ENCODE measurements at places on chromosomes 12 and 14.
A peak's percentile ranks its signal among the peaks of the same experiment; 100 is the strongest.

GRCh38 chr14:76753541-76754198 lies 7.6 kb upstream of the VASH1 start:
- no peak for DNase-seq

DNA sequence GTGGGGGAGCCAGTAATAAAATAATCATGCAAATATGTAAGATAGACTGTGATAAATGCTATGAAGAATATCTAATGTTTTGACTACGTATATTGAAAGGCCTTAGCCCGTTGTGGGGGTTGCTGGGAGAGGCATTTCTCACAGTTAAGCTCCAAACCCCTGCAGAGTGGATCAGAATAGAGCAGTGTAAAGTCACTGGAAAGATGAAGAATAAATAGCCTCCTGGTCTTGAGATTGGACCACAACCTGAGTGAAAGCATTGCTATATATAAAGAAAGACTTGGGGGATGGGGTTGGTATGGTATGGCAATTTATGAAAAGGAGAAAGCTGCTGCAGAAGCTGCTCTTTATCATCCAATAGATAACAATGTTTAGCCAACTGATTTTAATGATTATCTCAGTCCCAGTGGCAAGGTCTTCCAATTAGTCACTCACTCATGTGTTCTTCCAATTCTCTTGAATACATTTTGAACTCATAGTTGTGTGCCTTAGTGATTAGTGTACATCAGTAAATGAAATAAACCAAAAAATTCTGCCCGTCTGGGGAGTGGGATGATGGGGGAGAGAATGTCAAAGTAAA lies 10.2 kb downstream of the PLEKHA5 start:
- DNase-seq: no peak

DNA sequence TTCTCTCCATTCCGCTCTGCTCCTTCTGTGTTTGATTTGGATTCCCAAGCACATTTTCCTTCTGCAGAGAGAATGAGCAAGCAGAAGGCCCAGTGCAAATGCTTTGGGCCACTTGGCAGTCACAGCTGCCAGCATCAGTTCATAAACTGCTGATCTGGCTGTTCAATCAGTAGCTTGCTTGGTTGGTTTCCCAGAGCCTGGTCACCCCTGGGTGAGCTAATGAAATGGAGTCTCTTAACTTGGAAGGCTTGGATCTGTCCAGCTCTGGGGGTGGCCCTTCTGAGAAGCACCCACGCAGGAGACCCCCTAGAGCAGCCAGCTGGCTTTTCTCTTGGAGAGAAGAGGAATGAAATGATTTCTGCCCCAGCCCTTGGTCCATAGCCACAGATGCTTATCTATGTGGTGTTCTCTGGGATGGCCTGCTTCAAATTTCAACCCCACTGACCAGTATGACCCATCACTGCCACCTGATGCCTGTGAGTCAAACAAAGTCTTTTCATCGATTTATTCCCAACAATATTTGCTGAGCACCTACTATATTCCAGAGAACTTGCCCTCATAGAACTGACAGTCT lies 30.3 kb downstream of the FAIM2 start:
- DNase-seq: no peak

GRCh38 chr14:95562892-95563685 lies 28.2 kb downstream of the GLRX5 start:
- no peak for DNase-seq

GRCh38 chr14:25537846-25538455 lies 488.0 kb upstream of the STXBP6 start:
- DNase-seq: no peak

DNA sequence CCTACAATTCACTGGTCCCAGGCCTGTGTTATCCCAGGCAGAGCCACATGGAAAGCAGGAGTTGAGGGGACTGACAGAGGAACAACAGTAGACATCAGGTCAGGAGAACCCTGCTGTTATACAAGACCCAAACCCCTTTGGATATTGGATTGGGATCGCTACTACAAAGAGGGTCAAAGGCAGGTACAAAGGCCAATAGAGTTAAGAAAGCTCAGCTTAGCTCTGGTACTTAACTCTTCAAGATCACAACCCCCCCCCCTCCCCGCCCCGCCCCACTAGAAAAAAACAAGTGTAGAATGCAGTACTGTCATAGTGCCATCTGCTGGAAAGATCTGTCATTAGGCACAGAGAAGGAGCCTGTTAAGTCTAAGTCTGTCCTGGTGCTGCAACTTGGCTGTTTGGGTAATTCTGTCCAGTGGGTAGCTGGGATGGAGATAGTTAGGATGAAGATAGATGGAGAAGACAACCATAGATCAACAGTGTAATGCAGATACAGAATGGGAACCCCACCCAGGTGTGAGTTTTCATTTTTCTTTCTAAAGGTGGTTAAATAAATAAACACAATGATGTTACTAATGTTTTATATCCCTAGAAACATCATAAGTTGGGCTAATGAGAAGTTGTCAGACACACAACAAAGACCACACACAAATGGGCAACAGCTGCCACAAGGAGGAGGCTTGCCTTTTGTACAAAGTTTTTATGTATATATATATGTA lies 17.2 kb downstream of the REM2 start:
- no peak for DNase-seq

- no peak for DNase-seq
Measured at GRCh38 chr14:55845963-55846825, 266.2 kb downstream of the KTN1 start.

GRCh38 chr12:1907652-1908611 lies 10.5 kb downstream of the CACNA2D4 start:
- peak; percentile 19 for DNase-seq

DNA sequence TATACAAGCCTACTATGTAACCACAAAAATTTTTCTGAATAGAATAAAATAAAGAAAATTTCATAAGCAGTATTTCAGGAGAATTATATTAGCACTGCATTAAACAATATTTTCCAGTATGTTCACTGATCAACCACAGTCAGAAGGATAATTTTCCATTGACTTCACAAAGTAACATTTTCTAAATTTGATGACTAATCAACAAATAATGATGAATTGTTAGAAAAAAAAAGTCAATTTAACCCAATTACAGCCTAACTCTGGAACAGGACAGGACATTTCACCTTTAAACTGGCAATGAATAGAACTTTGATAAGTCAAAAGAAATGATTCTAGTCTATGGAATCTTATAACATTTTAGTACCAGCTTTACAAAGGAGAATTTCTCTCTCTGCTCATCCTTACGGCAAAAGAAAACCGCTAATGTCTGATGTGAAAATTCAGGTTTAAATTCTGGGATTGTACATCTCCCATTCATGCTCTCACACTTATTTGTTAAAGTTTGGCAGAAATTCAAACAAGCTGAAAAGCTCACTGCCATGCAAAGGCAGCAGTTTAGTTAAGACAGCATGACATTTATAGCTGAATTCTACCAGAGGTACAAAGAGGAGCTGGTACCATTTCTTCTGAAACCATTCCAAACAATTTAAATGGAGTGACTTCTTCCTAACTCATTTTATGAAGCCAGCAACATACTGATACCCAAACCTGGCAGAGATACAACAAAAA lies 84.5 kb downstream of the MDGA2 start:
- DNase-seq: no peak

DNA sequence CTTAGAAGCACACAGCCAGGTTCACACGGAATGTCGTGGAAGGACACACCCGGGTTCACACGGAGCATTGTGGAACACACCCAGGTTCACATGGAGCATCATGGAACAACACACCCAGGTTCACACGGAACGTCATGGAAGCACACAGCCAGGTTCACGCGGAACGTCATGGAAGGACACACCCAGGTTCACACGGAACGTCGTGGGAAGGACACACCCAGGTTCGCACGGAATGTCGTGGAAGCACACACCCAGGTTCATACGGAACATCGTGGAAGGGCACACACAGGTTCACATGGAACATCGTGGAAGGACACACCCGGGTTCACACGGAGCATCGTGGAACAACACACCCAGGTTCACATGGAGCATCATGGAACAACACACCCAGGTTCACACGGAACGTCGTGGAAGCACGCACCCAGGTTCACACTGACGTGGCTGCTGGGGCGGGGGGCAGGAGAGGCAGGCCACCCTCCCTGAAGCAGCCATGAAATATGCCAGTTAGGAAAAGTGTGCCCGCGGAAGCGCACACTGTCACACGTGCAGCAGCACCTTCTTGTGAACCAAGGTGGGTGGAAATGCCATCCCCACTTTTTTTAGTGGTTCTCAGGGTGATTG lies 86.4 kb downstream of the EP400 start:
- DNase-seq: no peak

DNA sequence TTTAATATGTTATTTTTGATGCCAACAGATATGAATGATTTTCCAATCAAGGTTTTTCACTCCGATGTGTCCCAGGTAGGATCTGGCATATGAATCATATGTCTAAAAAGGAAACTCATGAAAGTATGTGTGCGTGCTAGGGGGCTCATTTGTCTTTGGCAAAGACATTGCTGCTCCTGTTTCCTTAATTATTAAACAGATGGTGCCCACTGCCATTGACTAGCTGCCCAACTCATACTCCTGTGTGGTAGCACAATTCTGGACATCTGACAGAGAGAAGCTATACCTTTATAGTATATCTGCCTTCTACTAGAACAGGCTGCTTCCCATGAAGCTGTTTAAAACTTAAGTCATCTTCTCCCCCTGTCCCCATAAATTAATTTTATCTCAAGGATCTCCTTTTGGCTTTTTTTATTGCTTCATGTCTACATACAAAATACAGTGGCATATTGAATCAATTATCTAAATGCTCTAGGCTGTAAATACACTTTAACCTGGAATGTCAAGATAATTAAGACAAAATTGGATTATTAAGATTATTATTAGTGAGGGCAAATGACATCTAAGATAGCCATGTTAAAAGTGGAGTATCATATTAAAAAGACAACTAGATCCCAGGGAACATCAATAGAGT lies 1.4 kb upstream of the PDE3A start:
- DNase-seq: no peak

- no peak for DNase-seq
Measured at GRCh38 chr12:64534672-64535199, 75.6 kb upstream of the RASSF3 start.

GRCh38 chr14:67396381-67396970 lies 15.5 kb downstream of the PLEK2 start:
- no peak for DNase-seq

GRCh38 chr12:43882578-43883178 lies 46.8 kb downstream of the TMEM117 start:
- DNase-seq: no peak

DNA sequence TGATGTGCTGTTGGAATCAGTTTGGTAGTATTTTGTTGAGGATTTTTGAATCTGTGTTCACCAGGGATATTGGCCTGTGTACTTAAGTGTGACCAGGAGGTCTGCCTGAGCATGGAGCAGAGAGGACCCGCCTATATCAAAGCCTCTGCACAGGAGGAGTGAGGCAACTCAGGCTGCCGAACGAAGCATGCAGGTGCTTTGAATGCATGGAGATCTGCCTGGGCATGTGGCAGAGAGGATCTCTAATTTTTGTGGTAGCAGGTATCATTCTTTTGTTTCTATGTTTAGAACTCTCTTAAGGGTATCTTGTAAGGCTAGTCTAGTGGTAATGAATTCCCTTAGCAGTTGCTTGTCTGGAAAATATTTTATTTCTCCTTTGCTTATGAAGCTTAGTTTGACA lies 26.9 kb downstream of the RAB3IP start:
- DNase-seq: no peak

- no peak for DNase-seq
Measured at GRCh38 chr12:102050660-102051430, 10.9 kb downstream of the WASHC3 start.

DNA sequence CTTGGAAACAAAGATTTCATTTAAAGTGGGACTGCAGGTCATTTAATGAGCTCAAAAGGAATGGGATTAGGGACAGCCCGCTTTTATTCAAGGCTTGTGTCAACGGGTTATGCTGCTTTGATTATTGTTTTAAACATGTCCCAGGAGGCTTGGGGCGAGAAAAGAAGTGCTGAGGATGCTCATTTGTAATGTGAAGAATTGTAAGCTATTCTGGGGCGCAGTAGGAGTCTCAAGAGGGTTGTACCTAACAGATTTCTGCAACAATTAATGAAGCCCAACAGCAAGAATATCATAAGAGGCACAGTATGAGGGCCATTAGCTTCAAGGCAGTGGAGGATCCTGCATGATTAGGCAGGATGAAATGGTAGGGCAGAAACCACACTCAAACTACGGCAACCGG lies 122.5 kb downstream of the KTN1 start:
- no peak for DNase-seq

- no peak for DNase-seq
Measured at GRCh38 chr14:67505254-67505653, 16.7 kb upstream of the TMEM229B start.

DNA sequence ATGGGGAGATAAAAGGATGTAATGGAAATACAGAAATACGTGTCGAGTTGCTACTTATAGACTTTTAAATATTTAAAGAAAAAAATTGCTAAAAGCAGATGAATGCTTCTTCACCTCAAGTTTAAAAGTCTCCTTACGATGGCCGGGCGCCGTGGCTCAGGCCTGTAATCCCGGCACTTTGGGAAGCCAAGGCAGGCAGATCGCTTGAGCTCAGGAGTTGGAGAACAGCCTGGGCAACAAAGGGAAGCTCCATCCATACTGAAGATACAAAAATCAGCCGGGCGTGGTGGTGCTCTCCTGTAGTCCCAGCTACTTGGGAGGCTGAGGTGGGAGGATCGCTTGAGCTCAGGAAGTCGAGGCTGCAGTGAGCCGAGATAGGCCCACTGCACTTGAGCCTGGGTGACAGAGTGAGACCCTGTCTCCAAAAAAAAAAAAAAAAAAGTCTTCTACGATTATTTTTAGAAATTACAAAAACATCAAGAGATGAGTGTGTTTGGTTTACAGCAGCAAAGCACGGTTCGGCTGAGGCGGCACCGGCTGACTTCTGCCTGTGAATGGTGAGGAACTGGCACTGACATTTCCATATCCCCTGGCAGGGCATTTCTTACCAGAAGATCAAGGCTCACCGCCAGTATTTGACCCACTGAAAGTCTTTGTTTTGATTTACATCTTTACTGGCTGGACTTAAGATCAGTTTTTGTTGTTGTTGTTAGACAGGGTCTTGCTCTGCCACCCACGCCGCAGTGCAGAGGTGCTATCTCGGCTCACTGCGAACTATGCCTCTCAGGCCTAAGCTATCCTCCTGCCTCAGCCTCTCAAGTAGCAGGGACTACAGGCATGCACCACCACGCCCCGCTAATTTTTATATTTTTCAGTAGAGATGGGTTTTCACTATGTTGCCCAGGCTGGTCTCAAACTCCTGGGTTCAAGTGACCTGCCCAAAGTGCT lies 3.9 kb upstream of the MTA1 start:
- no peak for DNase-seq

GRCh38 chr12:6569312-6569711 lies 1.2 kb upstream of the NOP2 start:
- no peak for DNase-seq

DNA sequence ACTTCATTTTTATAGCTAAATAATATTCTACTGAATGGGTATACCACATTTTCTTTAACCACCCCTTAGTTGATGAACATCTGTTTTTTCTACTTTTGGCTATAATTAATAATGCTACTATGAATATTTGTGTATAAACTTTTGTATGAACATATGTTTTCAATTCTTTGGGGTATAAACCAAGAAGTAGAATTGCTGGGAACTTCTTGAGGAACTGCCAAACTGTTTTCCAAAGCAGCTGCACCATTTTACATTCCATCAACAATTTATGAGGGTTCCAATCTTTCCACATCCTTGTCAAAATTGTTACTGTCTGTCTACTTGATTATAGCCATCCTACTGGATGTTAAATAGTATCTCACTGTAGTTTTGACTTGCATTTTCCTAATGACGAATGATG lies 221.8 kb downstream of the PRKD1 start:
- DNase-seq: no peak

- DNase-seq: no peak
Measured at GRCh38 chr14:74483321-74483720, 9.8 kb downstream of the NPC2 start.

All from stimulated activated CD8-positive, alpha-beta memory T cell treated with anti-CD3 and anti-CD28 coated beads, Interleukin-2, amount 100 ng/mL, for 48 hours (primary cell).